ENCODE measurements at places on chromosomes 5 and 9.
A peak's percentile ranks its signal among the peaks of the same experiment; 100 is the strongest.

GRCh38 chr5:83337453-83338035 is 134.0 kb upstream of the VCAN start:
- no peak for DNase-seq

- DNase-seq, result no peak
These were observed 48.7 kb upstream of the ACTBL2 start for GRCh38 chr5:57531333-57531732.

DNA sequence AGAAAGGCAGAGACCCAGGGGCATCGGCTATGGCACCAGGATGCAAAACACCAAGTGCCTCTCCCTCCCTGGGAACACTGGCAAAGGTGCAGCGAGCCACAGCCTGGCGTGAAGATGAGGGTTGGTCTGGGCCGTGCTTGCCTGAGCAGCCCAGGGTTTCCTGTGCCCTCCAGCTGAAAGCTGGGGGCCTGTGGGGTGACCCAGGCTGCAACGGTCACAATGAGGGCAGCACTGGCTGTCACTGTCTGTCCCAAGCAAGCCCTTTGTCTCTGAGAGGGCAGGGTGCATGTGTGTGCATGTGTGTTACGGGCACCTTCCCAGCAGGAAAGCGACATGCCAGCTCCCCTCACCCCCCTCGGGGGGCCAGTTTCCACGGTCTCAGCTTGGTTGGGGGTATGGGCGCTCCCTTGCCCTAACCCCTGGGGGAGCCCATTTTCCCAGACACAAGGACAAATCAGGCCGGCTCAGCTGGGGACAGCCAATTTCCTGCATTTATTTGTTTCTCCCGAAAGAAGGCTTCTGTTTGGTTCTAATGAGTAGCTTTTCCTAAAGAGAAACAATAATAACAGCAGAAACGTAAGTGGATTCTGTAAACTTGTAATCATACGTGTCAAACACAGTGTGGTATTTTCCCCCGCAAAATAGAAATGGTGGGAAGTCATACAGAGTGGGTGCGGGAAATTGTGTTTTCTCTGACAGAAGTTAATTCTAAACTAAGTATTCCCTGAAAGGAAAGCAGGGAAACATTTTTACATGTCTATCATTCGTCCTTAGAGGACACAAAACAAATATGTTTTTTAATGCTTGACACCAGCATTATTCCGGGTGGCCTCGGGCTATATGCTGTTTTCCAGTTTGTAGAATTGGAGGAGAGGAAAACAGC is 21.3 kb downstream of the MRPL36 start:
- no peak for DNase-seq

GRCh38 chr9:19828576-19829109 is 39.8 kb upstream of the SLC24A2 start:
- DNase-seq, result no peak

- DNase-seq, result no peak
These were observed 66.8 kb downstream of the FCHO2 start for GRCh38 chr5:73022471-73023169.

GRCh38 chr5:29005386-29005785 is 1967.0 kb upstream of the CDH9 start:
- DNase-seq, result peak; percentile 4

DNA sequence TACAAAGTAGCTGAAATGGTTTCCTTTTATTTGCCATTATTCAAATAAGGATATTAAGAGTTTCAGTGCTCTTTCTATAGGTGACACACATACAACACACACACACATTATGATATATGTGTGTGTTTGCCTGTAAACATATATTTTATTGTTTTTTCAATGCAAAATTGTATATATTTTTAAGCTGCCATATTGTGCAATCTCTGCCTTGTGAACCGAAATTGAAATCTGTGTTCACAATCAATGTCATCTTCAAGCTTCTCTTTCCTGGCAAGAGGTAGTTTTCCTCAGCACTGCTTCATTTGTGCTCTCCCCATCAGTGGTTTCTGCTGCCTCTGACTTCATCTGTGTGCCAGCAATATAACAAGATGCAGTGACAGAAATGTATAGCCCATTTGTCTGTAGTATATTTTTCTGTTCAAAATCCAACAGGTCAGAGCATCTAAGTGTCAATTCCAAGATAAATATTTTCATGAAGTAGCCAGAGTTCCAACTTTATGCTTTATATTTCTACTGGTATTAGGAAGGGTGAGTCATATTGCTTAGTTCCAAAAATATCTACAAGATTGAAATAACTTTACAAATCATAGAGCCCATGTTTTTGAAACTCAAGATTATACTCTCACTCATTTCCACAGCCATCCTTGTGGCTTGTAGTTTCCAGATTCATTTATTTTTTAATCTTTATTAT is 1704.8 kb upstream of the CDH9 start:
- no peak for DNase-seq

DNA sequence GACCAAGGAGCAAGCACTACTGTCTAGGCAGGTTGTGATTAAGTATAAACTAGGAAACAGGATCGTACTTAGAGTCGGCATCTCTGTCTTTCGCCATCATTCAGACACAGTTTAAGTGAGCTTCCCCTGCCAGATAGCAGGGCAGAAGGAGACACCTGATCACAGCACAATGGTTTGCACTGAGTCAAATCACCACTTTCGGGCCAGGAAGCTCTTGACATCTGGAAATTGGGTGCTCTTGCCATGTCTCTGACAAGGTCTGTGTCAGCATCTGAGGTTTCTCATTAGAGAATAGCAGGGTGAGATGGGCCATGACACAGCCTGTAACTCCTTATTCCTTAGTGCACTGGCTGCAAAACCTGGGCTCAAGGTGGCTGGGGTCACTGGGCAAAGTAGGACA is 8.3 kb downstream of the ADRB2 start:
- DNase-seq, result no peak

- DNase-seq, result peak; percentile 31
These were observed 786 bp upstream of the NTNG2 start for GRCh38 chr9:132160802-132161742.

DNA sequence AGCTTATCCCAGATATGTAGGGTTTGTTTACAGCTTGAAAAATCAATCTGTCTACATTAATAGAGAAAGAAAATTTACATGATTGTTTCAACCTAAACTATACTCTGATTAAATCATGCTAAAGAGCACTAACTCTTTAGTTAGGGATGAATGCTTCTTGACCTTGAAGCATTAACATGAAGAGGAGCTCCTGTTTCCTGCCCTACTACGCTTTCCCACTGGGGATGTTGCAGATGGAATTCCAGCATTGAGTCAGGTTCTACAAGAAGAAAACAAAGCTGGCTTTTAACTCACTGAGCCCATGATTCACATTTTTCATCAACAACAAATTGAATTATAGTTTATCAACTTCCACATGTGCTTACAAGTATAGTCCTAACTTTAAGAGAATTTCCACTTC is 471.3 kb downstream of the TMEM232 start:
- DNase-seq, result no peak

DNA sequence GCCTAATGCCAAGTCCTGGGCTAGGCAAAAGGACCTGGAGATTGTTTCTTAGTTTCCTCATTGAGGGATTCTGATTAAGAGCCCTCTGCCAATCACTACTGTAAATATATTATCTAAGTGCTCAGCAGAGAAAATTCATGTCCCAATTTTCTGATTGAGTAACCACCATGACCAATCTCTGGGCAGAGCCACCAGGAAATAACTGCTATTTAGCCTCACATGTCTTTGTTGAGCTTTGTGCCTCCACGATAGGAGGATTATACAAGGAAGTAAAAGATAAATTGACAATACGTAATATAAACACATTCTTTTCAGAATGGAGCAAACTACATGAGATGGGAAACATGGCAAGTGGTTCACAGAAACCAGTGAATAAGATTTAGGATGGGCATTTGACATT is 396.1 kb upstream of the PAPPA start:
- peak; percentile 29 for DNase-seq

GRCh38 chr5:155556700-155557099 is 543.1 kb downstream of the KIF4B start:
- no peak for DNase-seq

DNA sequence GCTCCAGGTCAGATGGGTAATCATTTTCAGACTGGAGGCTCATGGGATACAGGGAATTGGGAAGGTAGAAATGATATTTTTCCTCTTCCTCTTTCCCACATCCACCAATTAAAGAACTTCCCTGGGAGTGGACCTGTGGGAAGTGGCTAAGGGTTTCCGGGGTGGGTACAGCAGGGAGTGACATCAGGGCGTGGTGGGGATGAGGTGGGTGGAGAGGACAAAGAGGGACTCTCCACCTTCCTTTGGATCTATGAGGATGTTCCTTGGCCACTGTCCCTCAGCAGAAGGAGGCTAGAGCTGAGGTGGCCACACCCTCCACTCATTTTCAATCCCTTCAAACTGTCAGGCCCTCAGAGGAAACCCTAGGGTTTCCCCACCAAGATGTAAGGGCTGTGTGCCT is 54.7 kb downstream of the IRF1 start:
- DNase-seq, result no peak

DNA sequence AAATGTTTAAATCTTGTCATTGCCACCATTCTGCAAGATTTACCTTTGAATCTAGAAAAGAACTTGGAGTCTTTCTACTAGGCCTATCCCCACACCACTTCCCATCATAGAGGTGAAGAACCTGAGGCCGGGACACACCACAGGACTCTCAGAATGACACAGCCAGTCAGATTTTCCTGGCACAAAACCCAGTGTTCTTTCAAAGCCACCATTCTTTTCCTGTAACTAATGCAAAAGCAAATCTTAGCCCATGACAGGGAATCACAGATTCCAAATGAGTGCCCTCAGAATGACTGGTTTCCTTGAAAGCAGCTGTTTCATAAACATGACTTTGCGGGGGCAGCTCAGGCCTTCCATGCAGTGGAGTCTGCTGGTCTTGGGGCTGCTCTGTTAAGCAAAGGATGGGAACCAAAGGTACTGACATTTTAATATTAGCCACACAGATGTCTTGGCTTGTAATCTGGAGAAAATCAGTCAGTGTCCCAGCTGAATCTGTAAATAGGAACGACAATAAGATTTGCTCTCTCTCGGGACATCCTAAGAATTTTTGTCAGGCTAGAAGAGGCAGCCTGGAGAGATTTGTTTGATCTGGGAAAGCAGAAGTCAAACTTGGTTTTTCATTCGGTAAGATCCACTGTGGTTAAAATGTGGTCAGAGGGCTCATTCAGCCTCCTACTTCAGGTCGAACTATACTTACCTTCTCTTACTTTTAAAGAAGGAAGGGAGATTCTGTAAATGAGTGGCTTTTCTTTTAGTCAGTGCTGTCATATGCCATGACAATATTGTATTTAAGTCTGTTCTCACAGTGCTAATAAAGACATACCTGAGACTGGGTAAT is 115.1 kb downstream of the PALM2AKAP2 start:
- DNase-seq, result no peak

DNA sequence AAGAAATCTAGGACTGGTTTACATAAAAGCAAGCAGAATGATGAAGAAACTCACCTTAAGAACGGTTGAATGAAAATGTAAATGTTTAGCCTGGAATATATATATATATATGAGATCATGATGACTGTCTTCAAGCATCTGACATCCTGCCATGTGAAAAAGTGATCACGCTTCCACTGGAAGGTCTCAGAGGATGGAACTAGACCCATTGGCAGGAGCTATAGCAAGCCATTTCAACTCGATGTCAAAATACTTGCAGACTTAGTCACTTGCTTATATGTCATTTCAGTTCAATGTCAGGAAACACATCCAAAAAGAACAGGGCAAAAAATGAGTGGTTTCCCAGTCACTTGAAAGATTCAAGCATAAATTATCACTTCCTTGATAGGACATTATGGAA is 22.2 kb upstream of the TMEM161B start:
- DNase-seq, result no peak

GRCh38 chr9:36794461-36794860 is 221.8 kb downstream of the MELK start:
- no peak for DNase-seq

GRCh38 chr5:134935711-134936602 is 31.0 kb downstream of the PCBD2 start:
- DNase-seq, result peak; percentile 58

GRCh38 chr5:171419688-171420430 is 412 bp downstream of the FGF18 start:
- DNase-seq, result peak; percentile 71

DNA sequence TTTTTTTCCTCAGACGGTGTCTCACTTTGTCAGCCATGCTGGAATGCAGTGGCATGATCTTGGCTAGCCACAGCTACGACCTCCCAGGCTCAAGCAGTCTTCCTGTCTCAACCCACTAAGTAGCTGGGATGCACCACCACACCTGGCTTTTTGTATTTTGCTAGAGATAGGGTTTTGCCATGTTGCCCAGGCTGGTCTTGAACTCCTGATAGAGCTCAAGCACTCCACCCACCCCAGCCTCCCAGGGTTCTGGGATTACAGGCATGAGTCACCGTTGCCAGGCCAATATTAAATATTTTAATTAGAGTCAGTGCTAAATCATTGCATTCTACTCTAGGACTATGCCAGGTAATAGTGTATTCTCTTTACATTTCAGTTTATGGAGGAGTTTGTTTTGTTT is 41.5 kb downstream of the UBE2R2 start:
- DNase-seq, result no peak

GRCh38 chr5:177134697-177135225 is 1.2 kb downstream of the NSD1 start:
- no peak for DNase-seq

- no peak for DNase-seq
These were observed 1.5 kb downstream of the CCNO start for GRCh38 chr5:55231919-55232270.

DNA sequence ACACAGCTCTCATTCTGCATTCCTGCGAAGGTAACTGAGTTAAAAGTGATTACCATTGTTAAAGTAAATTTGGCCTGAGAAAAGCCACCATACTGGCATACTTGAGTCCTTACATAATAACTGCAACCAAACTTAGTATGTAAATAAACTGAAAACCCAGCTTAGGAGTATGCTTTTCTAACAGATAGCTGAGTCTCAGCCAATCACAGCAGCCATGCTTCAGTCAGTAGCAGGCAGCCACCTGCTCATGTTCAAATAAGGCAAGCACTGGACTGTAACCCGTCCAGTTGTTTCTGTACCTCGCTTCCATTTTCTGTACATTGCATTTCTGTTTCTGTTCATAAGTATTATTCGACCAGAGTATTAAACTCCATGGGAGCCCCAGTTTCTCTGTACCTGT is 58.6 kb downstream of the GCNT4 start:
- no peak for DNase-seq

DNA sequence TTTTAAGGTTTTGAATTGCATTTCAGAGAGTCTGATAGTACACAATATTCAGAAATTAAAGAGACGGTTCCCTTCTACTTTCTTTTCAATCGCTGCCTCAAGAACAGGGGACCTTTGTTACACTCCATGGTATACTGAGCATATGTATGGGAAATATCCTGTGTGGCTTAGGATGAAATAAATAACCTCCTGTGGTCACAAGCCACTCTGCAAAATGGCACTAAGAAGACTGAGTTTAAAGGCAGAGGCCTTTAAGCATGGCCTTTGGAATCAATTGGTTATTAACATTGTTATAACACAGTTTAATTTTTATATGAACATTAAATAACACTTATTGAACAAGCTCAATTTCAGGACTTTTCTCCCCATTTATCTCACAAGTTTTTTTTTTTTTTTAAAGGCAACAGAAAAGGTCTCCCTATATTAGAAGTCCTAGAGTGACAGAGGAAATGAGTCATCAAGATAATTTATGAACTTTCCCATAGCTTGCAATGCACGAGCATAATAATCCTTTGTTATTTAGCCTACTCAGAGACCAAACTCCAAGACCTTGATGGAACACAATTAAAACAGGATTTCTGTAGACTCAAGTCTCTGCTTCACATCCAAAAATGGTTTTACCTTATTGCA is 341.9 kb downstream of the TMEM167A start:
- peak; percentile 17 for DNase-seq

- DNase-seq, result peak; percentile 98
These were observed 109.4 kb downstream of the ANKRD55 start for GRCh38 chr5:56123531-56124243.

All from Caki2 (cell line).